NCI-H1417 treated with DMSO at 0.1 percent for 48 hours (cell line): ENCODE measurements at places on chromosomes 3 and 15.

DNA sequence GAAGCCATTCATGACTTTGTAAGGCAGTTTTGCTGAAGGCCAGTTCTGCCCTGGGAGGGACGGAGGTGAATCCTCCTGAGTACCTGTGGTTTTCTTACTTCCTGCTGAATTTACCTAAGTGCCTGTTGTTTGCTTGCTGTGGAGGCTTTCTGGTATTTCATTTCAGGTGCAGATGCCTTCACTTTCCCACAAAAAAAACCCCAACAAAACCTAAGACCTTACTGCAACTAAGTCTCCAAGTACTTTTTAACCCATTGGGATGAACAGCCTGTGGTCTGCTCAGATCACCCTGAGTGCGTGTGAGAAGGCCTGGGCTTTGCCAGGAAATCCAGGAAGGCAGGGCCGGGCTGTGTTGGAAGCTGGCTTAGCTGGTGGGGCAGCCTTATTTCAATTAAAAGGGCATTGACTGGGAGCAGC lies 65.3 kb downstream of the IGF1R start:
- no peak for DNase-seq

GRCh38 chr3:14884665-14885064 lies 62.7 kb upstream of the NR2C2 start:
- no peak for DNase-seq

DNA sequence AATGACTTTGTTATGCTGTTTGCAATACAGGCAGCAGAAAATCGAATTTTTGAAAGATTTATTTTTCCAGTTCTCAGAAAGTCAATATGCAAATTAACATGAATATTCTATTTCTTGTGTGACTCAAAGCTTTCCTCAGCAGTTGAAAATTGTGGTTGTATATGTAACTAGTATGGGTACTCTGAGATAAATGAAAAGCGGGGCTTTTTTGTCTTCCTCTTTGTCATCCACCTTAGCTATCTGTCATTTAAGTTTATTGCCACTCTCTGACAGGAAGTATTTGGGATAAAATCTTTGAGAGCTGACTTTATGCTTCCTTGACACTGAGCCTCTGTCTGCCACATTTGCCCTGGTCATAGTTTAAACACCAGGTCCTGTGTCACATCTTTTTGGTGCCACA lies 91.5 kb downstream of the ATG7 start:
- no peak for DNase-seq

- DNase-seq, result no peak
Observed at GRCh38 chr15:64146520-64146884, 5.0 kb upstream of the SNX22 start.
